ENCODE measurements at places on chromosomes 7 and 10.

DNA sequence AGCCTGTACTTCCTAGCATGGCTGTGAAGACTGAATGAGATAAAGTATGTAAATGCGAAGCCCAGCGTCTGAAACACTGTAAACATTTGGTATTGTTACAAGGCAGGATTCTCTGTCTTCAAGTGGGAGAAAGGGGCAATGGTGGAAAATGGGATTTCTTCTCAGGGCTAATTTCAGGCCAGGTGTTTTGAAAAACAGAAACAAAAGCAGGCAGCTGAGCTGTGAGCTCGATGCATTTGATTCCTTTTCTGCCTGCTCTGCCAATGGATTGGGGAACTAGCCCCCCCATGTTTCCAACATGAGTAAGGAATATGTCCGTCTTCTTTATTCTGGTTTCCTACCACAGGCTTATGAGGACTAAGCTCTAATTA, 732.1 kb upstream of the AUTS2 start:
- DNase-seq, result no peak

- no peak for DNase-seq
Observed at GRCh38 chr10:57867241-57867640, 400.5 kb downstream of the IPMK start.

DNA sequence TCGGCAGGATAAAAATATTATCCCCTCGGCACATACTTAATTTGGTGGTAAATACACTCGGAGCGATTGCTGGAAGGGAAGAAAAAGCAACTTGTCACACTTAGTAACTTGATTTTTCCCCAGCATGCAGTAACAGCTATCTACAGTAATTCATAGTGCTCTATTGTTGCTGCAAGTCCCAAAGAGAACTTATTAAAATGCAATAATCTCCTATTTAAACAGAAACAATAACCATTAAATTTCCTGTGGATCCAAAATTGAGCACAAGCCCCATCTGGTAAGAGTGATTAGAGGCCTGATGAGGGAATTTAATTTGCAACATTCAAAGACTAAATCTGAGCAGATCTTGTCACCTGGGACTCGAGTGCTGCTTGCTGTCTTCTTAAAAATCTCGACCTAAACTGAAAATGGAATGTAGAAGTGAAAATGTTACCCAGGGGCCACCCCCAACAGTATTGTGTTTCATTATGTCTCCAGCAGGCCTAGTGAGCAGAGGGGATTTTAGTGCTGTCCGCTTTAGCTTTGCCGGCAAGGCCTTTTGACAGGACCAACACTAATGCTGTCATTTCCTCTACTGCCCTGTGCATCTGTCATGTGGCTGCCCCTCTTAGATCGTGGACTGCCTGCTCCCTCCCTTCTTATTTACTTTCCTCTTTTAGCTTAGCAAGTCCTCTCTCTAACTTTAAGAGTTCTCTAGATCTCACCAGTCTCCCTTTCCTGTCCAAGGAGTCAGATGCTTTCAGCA, 639.7 kb downstream of the AUTS2 start:
- no peak for DNase-seq

DNA sequence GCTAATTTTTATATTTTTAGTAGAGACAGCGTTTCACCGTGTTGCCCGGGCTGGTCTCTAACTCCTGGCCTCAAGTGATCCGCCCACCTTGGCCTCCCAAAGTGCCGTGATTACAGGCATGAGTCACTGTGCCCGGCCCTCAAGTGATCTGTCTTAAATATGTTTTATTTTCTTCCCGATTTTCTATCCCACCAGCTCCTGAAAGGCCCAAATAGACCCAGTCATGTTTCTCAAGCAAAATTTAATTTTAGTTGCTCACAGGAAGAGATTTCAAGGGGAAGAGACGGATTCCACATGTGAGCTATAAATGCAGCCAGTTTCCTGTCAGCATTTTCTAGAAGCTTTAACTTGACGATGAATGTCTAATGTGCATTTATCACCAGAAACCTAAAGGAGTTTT, 12.0 kb downstream of the DENND10 start:
- no peak for DNase-seq

- DNase-seq, result no peak
Observed at GRCh38 chr7:36606153-36606975, 117.9 kb downstream of the AOAH start.

- no peak for DNase-seq
Observed at GRCh38 chr10:94225589-94225988, 137.2 kb downstream of the NOC3L start.

DNA sequence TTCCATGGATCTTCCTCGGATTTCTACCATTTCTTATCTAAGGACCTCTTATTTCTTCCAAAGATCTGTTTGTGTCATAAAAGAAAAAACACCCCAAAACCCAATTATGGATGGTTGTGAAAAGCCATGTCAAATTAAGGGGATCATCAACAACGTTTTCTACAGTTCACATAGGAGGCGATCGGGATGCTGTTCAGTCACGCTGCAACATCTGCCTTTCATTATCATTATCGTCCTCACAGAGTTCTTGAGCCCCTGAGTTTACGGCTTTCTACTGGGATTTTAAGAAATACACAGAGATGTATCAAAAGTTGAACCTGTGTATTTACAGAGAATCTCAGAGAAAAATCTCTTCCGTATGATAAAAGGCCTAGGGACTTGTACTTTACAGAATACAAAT, 101.4 kb downstream of the GRM8 start:
- DNase-seq, result no peak

DNA sequence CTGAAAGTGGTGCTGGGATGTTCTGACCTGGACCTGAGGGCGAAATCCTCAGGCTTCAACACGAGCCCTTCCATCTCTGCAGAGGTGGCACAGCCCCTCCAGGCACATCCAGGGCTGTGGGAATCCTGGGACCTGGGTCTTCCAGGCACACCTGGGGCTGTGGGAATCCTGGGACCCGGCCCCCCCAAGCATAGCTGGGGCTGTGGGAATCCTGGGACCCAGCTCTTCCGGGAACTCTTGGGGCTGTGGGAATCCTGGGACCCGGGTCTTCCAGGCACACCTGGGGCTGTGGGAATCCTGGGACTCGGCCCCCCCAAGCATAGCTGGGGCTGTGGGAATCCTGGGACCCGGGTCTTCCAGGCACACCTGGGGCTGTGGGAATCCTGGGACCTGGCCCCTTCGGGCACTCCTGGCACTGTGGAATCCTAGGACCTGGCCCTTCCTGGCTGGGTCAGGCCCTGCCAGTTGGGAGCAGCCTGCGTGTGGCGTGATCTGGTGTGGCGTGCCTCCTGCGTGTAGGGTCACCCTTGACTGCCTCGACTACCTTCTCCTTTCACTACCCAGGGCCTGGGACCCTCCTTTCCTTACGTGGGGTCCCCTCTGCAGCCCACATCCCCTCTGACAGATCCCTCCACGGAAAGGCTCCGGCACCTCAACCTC, 124.0 kb downstream of the WDR37 start:
- no peak for DNase-seq

DNA sequence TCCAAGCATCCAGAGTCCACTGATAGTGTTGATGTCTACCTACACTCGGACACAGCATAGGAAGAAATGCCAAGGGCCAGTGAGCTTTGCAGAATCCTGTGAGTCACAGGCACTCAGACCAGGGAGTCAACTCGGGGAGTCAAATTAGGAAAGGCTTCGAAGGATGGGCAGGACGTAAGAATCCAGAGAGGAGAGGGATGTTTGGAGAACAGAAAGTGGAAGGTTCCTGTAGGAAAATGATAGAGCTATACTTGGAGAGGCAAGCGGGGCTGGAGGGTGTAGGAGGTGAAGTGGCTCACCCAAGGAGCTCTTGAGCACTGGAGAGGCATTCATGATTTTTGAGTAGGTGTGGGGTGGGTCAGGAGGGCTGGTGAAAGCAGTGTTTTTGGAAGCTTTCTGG, 3.0 kb downstream of the ZYX start:
- DNase-seq, result no peak

DNA sequence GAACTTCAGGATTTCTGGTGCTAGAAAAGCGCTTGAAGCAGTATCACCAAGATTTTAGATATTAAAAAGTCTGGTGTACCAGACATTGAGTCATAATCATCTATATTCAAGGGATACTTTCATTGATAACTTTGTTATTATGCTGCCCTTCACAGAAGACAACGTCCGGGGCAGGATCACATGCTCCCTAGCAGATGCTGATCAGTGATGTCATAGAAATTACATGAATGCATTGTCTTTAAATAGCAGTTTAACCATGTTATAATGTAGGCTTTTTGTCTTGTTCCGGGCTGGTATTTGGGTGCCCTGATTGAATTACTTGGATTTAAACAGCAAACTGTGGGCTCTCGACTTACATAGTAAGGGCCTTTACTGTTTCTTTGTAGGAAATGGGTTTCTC, 54.0 kb downstream of the VWA2 start:
- no peak for DNase-seq

- DNase-seq, result no peak
Observed at GRCh38 chr7:84705079-84705478, 481.8 kb downstream of the SEMA3D start.
